ENCODE measurements at places on chromosomes 7 and 10.

DNA sequence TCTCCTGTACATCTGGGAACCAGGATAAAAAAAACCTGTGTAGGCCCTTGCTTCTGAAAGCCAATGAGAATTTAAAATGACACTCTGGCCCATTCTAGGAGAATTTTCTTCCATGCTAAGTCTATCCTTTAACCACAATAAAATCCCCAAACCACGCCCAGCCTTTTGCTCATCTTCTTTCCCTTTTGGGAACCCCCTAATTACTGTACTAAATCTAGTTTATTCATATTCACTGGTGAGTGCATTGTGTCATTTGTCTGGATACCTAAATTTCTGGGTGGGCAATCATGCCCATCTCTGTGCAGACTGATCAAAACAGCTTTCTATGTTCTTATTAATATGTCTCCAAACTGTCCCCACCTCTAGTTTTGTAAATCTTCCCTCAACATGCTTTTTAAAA, 11.7 kb upstream of the CDK14 start:
- no peak for DNase-seq

GRCh38 chr7:21507627-21508343, 35.1 kb upstream of the DNAH11 start:
- no peak for DNase-seq

DNA sequence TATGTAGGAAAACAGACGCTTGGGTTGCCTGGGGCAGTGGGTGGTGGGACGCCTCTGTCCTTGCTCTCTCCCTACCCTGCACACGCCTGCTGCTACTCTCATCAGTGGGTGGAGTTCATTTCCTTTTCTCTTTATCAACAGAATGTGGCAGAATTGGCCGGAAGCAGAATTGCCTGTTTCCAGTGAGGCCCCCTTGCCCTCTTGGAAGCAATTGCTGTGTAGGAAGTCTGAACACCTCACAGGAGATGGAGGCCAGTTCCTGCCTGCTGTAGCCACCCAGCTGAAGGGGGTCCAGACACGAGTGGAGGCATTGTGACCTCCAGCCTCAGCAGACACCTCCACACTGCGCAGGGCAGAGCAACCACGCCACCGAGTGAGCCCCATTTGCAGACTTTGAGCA, 331.6 kb upstream of the ZNF32 start:
- no peak for DNase-seq

DNA sequence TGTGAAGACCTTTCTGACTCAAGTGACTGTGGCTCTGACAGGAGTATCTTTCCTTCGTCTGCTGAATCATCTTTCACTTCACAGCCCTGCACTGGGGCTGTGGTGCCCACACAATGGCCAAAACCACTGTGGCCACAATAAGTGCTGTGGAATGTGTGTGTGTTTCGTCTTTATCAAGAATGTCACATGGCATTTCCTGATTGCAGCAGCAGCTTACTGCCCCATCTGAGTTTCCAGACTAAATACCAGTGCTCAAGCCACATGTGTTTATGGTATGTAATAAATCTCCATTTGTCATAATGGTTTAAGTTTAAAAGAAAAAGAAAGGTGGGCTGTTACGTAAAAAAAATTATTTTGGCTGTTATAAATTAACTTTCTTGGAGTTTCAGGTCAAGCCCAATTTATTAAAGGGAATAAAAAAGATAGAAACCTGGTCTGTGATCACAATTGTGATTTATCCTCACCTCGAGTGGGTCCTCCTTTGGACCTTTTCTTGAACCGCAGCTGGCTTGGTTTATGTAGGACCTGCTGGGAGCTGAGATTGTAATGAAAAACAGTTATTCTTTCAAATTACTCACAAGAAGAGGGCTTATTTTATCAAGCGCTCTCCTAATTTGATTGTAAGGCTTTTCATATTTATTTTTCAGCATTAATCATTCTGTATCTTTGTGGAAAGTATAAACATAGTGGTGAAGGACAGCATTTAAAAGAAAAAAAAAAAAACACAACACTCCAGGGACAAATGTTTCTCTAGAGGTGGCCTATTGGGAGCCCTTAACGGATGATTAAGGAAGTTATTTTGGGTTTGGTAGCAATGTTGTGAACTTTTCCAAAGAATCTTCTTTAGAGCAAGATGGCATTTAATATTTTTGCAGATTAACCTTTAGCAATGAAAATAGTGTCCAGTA, 116.2 kb downstream of the LRMDA start:
- DNase-seq: no peak

GRCh38 chr10:91653219-91653870, 20.5 kb upstream of the PPP1R3C start:
- no peak for DNase-seq

DNA sequence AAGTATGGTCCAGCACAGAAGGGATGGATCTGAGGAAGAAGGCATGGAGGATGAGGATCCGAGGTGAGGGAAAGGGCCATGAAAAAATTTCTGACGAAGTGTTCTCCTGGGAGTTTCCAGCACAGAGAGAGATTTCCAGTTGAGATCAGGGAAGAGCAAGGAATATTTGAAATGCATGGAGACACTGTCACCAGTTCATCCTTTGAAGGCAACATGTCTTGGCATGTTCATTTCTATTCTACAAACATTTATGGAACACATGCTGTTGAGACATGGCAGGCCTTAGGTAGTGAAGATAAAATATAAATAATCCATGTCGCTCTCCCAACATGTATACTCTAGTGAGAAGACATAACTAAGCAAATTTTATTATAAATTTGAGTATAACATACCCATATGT, 234.0 kb upstream of the TCF7L2 start:
- no peak for DNase-seq

DNA sequence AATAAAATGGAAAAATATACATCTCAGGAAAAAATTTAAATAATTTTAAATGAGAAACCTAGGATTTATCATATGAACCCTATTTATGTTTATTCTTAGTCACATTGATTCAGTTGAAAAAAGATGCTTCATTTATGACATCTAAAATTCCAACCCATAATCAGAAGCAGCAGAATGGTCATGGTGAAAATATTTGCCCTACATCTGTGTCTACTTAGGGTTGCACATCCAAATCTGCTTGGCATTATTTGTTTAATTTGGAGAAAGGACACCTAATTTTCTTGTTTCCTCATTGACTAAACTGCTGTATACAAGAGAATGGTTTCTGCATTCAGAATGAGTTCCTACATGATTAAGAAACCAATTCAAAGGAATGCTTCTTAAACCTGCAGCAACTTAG, 72.9 kb upstream of the SKAP2 start:
- no peak for DNase-seq

DNA sequence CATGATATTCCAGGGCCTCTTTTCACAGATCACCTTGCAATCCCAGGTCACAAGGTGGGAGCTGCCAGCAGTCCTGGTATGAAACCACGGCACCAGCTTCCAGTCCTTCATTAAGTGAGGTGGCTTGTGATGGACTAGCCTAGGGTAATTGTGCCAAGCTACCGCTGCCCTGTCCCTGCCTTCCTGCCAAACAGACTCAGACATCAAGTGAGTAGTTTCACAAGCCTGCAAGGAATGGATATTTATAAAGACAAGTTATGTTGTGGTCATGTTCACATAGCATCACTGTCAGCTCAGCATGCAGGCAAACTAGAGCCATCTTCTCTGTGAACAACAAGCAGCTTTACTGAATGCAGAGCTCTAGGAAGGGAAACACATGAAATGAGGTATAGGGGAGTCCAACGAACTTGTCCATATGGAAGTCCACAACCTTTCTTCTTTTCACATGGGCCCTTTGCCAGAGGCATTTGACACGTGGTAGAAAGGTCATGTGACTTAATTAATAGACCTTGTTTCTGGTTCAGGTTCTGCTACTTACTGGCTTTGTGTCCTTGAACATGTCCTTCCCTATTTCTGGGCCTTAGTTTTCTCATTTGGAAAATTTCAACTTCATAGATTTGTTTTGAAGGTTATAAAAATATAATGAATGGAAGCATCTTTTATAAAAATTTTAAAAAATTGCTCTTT, 1061.2 kb downstream of the KCNMA1 start:
- no peak for DNase-seq

Data from left renal pelvis (tissue), 4 donors.